ENCODE measurements at places on chromosomes 4 and X.

DNA sequence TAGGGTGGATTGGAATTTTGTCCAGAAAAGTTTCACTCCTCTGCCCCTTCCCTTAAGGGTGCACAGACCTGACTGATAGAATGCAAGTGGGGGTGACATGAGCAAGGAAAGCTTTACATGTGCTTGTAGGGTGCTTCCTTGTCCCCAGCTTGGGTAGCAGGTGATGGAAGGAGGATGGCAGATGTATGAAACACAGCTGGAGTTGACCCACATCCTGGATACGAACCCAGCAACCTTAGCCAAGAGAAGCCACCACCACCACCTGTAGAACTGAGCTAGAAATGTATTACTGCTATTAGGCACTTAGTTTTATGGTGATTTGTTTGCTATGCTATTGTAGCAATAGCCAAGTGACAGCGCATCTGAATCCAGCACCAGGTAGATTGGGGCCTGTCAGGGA lies 227.4 kb downstream of the HS3ST1 start:
- DNase-seq, result no peak

DNA sequence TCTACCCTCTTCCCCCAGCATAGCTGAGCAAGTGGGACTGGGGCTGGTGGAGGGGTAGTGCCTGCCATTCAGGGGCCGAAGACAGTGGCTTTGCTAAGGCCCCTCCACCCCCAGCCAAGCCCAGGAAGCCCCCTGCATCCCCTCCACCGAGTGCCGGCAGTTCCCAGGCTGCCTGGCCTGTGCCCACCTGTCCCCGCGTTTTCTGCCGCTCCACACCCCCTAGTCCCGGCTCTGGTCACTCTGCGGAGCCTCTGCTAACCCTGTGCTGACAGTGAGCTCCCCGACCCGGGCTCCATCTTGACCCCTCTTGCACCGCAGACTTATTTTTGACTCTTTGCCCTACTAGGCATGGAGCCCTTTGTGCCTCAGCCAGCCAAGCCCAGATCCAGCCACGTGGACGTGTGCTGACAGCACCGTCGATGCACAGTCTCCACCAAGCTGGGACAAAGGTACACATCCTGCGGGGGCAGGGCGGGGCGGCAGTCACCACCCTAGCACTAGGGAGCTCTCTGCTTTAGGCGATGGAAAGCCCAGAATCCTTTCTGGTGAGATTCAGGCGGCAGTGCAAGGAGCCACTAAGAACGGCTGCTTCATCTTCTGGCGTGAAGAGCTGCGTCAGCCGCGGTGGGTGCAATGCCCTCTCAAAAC lies 96.6 kb downstream of the PHKA2 start:
- DNase-seq, result no peak

DNA sequence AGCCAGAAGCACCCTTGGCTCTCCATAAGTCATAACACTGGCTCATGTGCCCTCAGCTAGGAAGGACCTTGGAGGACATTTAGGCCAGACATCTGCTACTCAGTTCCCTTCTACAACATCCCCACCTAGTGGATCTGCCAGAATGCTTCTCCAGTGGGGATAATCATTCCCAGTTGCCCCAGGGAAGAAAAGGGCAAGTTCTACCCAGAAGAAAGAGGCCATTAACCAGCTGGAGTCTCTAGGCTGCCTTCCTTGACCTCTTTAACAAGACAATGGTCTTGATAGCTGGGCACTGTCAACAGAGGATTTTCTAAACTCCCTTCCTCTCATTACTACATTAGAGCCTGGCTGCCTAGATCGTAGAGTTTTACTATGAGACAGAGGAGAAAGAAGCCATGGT lies 42.0 kb downstream of the LGI2 start:
- DNase-seq, result no peak

- no peak for DNase-seq
Measured at GRCh38 chr4:68249434-68249833, 3.9 kb upstream of the TMPRSS11B start.
